Epithelial cell of proximal tubule (primary cell): ENCODE measurements at places on chromosomes 1 and 21.

DNA sequence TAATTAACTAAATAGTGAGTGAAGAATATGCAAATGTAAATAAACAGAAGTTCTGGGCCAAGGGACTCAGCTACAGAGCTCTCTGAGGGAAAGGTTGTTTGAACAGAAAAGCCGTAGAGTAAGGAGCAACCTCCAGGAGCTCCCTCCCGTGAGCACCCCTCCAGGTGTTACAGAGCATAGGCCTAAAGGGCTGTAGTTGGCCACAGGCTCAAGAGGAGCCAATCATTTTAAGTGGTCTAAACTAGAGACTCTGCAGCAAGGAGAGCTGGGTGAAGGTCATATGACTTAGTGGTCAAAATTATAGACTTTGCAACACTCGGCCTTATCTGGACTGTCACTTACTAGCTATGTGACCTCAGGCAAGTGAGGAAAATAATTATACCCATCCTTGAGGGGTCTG is 19.1 kb upstream of the RXRG start:
- no peak for DNase-seq

DNA sequence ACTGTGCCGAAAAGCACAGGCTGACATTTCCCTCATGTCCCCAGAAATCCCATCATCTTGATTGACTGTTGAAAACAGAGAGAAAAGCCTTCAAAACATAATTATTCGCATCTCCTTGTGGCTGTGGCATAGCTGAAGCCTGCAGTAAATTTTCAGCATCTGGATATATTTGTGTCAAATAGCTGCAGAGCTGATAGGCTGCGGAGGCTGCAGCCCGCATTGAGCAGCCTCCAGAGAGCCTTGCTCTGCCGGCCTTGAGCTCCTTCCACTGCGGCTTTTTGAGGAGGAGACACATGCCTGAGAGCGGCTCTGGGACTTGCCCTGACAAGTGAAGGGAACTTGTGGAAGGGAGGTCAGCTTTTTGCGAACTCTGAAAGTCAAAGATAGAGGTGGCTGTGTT is 144.7 kb downstream of the RYR2 start:
- no peak for DNase-seq

DNA sequence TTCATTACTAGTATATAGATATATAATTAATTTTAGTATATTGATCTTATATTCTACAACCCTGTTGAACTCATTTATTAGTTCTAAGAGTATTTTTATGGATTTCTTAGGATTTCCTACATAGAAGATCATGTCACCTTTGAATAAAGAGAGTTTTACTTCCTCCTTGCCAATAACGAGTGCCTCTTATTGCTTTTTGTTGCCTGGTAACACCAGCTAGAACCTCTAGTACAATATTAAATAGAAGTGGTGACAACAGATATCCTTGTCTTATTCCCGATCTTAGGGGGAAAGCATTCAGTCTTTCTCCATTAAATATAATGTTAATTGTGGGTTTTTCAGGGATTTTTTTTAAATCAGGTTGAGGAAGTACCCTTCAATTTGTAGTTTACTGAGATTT is 40.8 kb downstream of the WNT2B start:
- DNase-seq = no peak

DNA sequence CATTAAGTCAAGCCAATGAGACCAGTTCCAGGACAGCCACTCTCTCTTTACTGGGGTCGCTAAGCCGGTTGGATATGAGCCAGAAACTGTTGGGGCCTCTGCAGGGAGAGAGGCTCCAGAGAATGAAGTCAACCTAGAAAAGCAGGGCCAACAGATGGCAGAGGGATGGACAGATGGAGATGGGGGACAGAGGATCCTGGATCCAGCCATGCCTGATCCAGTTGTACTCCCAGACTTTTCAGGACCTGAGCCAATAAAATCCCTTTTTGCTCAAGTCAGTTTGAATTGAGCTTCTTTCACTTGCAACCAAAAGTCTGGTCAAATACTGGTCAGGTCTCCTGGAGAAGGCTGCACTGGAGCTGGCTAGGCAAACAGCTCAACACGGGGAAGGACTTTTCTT is 2.2 kb downstream of the DHCR24 start:
- no peak for DNase-seq
